ENCODE measurements at places on chromosomes 4 and X. TPM values are rescaled to one million over a fixed set of nuclear protein-coding genes. Genes with fewer than 3 reads are reported as not detected.
A peak's percentile ranks its signal among the peaks of the same experiment; 100 is the strongest.

DNA sequence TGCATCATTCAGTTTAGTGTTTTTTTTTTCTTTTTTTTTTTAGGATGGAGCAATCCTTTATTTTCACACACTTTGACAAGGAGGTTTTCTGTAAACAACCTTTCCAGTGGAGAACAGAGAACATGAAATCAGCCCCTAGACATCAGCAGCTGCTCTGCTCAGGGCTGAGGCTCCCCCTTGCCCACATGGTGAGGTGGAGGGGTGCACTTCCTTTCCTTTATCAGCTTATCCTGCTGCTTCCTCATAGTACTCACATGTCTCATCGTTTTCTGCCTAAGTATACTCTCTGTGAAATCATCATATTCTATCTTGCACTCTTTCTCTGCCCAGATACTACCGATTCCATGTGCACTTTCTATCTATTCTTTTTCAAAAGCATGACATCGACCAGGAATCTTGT lies 47.6 kb upstream of the PRSS12 start:
- no peak for DNase-seq

DNA sequence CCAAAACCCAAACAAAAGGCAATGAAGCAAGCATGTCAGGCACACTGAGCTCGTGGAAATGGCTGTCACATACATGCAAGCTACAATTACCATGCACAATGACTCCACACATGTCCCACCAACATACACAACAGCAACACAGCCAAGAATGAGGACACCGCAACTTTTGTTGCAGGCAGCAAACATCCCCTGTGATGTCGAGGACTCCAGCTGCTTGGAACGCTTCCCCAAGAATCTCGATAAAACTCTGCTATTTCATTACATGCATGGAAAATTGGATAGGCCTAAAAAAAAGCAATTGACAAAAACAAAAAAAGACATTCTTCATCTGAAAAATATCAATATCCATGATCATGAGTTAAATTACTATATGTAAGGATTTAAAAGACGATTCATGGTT lies 11.8 kb downstream of the ANOS1 start:
- no peak for DNase-seq

DNA sequence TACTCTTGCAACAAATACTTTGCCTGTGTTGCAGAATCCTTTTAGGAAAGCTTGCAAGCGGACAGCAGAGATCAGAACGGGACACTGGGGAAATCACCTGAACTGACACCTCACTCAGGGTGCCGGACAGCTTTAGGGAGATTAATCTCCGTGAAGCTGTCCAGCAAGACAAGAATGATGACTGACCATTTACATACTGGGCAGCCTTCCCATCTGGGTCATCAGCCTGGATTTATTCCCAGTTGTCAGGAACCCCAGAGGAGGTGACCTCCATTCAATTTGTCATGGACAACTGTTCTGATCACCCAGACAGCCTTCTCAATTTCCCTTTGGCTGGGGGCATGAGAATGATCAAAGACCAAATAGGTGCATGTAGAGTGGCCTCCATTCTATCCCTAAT lies 93.0 kb upstream of the EGFL6 start:
- no peak for DNase-seq

DNA sequence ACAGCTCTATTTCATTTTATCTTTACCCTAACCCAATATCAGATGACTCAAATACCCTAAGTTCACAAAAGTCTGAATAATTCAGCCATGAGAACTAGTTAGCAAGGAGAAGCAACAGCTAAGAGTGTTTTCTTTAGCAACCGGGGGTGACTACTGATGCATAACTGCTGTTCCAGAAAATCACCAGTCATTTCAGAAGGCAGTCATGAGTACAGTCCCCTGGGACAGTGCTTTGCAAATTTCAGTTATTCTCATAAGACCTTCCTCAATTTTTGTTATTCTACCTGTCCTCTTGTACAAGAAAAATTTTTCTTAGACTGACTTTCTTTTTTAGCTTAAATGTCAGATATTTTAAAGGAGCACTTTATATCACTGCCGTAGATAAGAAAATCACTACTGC lies 16.4 kb downstream of the BANK1 start:
- peak; percentile 31 for DNase-seq

DNA sequence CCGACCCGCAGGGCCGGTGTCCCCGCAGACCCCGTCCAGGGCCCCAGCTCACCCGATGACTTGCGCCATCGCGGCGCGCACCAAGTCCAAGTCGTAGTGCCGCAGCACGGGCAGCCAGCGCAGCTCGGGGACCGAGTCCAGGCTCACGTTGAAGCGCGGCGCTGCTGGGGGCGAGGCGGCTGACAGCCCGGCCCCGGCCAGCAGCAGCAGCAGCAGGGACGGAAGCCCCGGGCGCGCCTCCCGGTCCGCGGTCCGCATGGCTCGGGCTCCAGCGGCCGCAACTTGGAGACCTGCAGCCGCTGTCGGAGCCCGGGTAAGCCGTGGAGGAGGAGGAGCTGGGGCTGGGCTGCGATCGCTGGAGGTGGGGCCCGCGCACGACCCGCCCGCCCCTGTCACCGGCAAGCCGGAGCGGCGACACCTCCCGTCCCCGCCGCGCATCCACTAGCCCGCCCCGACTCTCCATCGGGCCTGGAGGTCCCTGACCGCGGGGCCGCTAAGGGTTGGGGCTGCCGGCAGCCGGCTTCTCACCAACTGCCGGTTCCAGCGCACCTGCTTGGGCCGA lies at the start of gene NAAA:
NAAA (minus strand) TSS at position 322 of the 562 bp plus-strand sequence; CDS start at position 258, 64 bp downstream.
- peak; percentile 89 for DNase-seq

DNA sequence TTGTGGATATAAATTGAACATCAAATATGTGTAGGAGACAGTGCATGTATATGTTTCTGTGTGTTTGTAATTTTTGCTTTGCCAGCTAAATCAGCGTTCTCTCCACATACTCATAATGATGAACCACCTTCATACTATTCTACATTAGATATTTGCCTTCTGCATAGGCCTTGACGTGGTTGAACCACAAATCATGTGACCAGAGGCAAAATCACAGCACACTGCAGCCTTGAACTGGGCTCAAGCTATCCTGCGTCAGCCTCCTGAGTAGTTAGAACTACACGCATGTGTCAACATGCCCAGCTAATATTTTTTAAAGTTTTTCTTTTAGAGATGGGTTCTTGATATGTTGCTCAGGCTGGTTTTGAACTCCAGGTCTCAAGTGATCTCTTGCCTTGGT lies 9.5 kb downstream of the UBQLN2 start:
- DNase-seq: no peak

DNA sequence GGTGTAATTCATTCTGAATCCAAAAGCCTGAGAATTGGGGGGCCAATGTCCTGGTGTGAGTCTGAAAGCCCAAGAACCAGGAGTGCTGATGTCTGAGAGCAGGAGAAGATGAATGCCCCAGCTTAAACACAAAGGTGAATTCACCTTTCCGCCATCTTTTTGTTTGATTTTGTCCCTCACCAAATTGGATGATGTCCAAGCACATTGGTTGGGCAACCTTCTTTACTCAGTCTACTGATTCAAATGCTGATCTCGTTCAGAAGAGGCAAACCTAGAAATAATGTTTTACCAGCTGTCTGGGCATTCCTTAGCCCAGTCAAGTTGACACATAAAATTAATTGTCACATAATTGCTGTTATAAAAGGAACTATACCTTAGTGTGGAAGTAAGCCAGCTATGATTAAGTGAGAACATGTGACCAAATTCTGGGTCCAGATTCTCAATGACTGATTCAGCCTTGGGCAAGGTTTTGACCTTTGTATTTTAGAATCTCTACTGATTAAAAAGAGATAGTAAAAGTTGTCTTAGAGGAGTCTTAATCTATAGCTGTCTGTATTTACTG lies 34.5 kb upstream of the SLC4A4 start:
- no peak for DNase-seq

DNA sequence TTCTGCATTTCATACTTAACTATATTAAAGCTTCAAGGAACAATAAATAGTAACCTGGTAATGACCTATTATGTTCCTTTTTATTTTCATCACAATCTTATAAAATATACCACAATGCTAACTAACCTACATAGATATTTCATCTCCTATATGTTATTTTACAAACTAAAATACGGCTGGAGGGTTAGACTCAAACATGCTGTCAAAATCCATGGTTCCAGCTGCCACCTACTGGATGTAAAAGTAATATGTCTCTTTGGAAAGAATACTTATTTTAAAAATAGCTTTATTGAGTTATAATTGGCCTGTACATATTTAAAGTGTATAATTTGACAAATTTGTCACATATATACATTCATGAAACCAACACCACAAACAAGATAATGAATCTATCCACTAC lies 15.0 kb downstream of the RGN start:
- DNase-seq: peak; percentile 66

DNA sequence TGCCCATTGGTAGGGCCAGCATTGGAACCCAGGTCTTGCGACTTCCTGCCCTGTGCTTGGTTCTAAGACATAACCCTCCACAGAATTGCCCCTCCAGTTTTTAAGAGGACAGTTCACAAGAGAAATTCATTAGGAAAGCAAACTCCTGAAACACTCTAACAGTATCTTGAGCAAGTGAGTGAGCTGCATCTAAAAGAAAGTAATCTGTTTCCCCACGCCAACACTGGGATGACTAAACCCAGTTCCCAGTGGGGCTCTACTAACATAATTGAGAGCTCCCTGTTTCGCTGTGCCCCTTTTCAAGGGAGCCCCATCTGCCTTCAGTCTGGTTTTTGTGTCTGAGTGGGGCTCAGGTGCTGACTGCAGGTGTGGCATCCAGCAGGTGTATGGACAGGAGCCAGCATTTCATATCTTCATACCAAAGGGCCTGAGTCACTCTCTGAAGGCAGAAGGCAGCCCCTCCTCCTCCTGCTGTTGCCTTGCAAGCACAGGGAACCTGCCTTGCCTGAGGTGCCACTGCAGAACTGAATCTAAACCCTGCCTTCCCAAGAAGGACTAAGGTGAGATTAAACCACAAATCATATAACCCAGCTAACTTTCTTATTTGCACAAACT lies 8.0 kb downstream of the AMOT start:
- peak; percentile 80 for DNase-seq

GRCh38 chrX:30308263-30309138 lies 689 bp downstream of the NR0B1 start:
- peak; percentile 44 for DNase-seq

The ZMAT1 gene
- 7.3 TPM for total RNA-seq

The RASGEF1B gene
- total RNA-seq: 7.1 TPM

The ODAPH gene
- not detected for total RNA-seq

The IL1RAPL2 gene
- 1.1 TPM for total RNA-seq

The CENPVL3 gene
- total RNA-seq: not detected

The TLR2 gene
- 22.5 TPM for total RNA-seq
